CD8-positive, alpha-beta memory T cell (primary cell): ENCODE measurements at places on chromosomes 5 and 9. TPM values are rescaled to one million over a fixed set of nuclear protein-coding genes. Genes with fewer than 3 reads are reported as not detected.
A peak's percentile ranks its signal among the peaks of the same experiment; 100 is the strongest.

GRCh38 chr5:169577951-169578350 lies 5.6 kb upstream of the SPDL1 start:
- no peaks in the 10 kb centered on the region for H3K36me3 ChIP-seq
- no peak overlapping the region for H3K4me3 ChIP-seq
- DNase-seq: no peak
- H3K4me1 ChIP-seq: peaks cover 3% of the 10 kb centered on the region
- H3K27ac ChIP-seq: no peak overlapping the region

DNA sequence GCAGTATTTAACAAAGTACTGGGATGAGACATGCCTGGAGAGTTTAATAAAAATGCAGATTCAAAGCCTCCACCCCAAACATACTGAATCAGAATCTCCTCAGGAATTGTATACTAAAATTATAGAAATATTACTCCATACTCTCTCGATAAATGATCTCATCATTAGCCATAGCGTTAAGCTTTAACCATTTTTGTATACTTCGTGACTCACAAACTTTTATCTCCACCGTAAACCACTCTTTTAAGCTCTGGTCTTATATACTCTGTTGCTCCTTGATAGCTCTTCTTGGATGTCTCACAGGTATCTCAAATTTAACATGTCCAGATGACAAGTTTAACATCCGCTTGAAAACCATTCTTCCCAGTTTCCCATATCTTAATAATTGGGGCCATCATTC lies 327.8 kb downstream of the ADGRV1 start:
- no peaks in the 10 kb centered on the region for H3K27me3 ChIP-seq
- H3K36me3 ChIP-seq: no peaks in the 10 kb centered on the region
- H3K27ac ChIP-seq: no peak overlapping the region

GRCh38 chr5:145666591-145666990 lies 168.6 kb downstream of the PRELID2 start:
- H3K4me3 ChIP-seq: no peak overlapping the region
- H3K27me3 ChIP-seq: no peaks in the 10 kb centered on the region
- no peaks in the 10 kb centered on the region for H3K4me1 ChIP-seq
- DNase-seq: no peak
- no peak overlapping the region for H3K27ac ChIP-seq

GRCh38 chr5:136768457-136768856 lies 403.1 kb upstream of the TRPC7 start:
- no peaks in the 10 kb centered on the region for H3K4me1 ChIP-seq
- no peak for DNase-seq
- no peak overlapping the region for H3K4me3 ChIP-seq

DNA sequence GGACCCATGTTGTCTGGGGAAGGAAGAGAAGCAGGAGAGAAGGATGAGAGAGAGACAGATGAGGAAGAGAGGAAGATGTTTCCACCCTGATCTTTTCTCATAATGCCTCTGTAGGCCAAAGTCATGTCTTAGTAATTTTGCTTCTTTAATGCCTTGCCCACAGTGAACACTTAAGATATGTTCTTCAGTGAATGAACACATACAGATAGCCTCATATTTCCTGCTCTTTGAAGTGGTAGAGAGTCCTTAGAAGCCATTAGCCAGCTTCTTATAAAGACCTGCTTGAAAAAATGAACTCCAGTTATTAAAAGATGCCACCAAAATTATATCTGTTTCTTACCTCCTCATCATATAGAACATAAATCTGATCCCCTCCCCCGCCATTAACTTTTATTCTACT lies 244.4 kb downstream of the CD180 start:
- H3K27ac ChIP-seq: no peak overlapping the region
- H3K4me1 ChIP-seq: no peaks in the 10 kb centered on the region
- no peak for DNase-seq
- no peaks in the 10 kb centered on the region for H3K27me3 ChIP-seq
- no peaks in the 10 kb centered on the region for H3K36me3 ChIP-seq

DNA sequence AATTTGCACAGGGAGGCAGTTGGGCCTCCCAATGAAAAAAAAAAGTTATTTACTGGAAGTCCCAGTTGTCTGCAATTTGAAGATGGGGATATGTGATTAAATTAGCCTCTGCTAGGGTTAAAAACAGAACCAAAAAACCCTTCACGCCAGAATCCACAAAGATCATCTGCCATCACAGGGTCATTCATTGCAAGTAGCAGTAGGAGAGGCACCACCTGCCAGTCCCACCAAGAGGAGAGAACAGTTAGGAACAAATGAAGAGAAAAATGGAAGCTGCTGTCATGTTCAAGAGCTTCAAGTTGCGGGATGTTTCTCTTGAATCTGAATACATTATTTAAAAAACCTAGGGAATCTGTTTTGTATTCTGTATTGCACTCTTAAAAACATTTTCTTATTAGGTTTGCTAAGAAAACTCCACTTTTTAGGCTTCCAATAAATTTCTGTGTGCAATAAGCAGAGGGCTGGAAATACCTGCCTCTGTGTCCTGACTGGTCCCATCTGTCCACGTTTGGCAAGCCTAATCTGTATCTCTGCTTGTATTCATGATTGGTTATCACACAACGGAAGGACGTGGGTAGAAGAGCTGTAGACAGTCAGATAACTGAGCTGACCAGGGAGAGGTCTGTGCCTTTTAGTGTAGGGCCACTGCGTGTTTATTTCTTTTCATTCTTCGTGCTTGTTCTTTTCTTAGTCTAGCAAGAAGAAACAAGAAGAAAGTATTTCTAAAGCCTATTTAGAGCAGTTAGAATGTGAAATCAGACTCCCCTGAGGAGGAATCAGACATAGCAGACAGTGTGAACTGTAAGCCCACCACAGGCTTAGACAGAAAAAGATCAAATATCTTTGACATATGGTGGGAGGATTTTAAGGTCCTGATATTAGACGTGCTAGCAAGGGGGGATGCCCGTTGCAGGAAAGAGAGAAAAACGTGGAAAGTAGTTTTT lies 630.6 kb upstream of the SEMA6A start:
- H3K27ac ChIP-seq: no peak overlapping the region
- no peaks in the 10 kb centered on the region for H3K36me3 ChIP-seq
- H3K4me1 ChIP-seq: no peaks in the 10 kb centered on the region
- H3K27me3 ChIP-seq: no peaks in the 10 kb centered on the region
- no peak for DNase-seq

GRCh38 chr9:100217536-100217935 lies 118.5 kb downstream of the INVS start:
- H3K4me3 ChIP-seq: no peak overlapping the region
- DNase-seq: no peak
- no peaks in the 10 kb centered on the region for H3K36me3 ChIP-seq
- H3K27me3 ChIP-seq: no peaks in the 10 kb centered on the region

GRCh38 chr9:91181541-91181940 lies 180.2 kb downstream of the AUH start:
- peaks cover 13% of the 10 kb centered on the region for H3K4me1 ChIP-seq
- no peaks in the 10 kb centered on the region for H3K27me3 ChIP-seq
- H3K36me3 ChIP-seq: no peaks in the 10 kb centered on the region
- no peak overlapping the region for H3K27ac ChIP-seq
- H3K4me3 ChIP-seq: no peak overlapping the region

DNA sequence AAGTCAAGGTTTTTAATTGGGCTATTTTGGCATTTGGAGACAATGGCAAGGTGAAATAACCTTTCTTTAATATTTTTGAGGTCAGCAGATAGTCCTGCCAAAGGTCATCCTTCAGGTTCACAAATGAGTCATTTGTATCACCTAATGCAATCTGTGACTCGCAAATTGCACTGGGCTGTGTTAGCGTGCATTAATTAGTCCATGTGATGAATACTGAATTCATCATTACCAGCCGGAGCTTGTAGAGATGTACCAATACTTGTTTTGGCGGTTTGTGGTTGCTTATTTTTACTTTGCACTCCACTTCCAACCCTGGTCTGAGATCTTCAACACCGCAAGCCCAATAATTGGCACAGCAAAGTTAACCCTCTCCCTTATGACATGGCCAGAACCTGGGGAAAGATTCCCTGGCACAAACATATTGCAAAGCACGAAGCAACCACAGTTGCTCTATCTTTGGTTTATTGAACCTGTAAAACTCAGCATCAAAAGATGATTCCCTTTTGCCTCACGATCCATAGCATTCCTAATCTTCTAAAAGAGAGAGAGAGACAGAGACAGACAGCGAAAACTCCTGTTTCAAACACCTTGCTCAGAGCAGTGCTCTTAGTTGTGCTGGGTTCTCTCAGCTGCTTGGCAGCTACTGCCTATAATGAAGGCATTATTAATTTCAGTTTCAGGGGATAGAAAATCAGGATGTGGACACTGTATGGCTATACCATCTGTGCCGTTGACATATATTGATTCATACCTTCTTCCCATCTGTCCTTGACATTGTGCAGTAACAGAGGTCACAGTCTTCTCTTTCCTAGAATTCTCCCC lies 178.1 kb downstream of the EBF1 start:
- H3K27ac ChIP-seq: no peak overlapping the region
- no peaks in the 10 kb centered on the region for H3K27me3 ChIP-seq
- DNase-seq: no peak
- no peak overlapping the region for H3K4me3 ChIP-seq
- no peaks in the 10 kb centered on the region for H3K4me1 ChIP-seq
- no peaks in the 10 kb centered on the region for H3K36me3 ChIP-seq

DNA sequence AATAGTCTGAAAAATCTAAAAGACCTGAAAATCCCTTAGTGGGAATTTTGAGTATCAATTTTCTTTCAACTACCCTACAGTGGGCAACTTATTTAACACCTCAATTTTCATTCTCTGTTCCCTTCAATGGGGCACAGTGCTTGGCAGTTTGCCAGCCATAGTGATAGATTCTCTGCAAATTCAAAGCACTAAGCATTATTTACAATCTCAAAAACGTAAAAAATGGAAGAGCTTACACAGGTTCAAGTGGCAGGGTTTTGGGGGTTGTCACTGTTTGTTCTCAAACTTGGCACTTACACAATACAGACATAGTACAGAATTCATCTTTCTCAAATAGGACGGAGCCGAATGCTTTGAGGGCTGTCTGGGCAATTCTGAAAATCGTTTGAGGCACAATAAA lies 515.0 kb downstream of the EFNA5 start:
- no peak for DNase-seq
- H3K36me3 ChIP-seq: no peaks in the 10 kb centered on the region
- H3K27ac ChIP-seq: no peak overlapping the region
- H3K4me3 ChIP-seq: no peak overlapping the region
- H3K4me1 ChIP-seq: no peaks in the 10 kb centered on the region
- H3K27me3 ChIP-seq: no peaks in the 10 kb centered on the region

GRCh38 chr9:99155736-99156135 lies 50.8 kb downstream of the TGFBR1 start:
- no peak overlapping the region for H3K4me3 ChIP-seq
- peaks cover 6% of the 10 kb centered on the region for H3K4me1 ChIP-seq
- no peaks in the 10 kb centered on the region for H3K27me3 ChIP-seq
- DNase-seq: no peak
- no peak overlapping the region for H3K27ac ChIP-seq

DNA sequence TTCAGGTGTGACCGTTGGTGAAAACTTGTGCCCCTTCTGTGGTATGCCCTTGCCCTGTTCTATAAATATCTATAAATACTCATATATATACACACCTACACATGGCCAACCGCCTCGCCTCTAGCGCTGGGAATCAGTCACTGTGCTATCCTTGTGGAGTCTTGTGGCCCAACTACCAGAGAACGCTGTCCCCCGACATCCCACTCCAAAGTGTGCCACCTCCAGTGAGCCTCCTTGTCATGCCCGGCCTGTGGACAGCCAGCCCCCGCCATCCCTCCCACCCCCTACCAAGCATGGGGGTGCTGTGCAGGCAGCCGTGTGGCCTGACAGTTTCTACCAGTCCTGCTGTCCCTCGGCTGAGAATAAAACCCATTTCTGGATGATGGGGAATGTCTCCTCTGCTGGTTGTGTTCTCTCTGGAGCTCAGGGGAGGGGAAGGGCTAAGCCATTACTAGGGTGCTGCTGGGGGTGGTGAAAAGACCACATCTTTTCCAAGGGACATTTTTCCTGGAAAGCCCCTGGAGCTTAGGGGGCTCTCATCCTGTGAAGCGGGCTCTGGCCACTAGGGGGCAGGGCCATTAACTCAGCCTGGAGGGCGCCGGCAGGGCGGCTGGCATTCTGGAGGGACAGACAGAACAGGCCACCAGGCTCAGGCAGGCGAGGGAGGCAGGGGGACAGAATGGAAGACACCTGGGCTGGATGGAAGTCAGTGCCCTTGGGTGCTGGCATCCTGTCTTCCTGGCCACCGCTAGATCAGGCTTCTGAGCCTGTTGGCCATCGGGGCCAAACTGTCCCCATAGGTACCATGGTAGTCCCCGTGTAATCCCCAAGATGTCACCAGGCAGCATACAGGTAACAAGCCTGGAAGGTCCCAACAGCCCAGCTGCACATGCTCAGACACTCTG lies 20.7 kb downstream of the GOLGA2 start:
- no peaks in the 10 kb centered on the region for H3K27me3 ChIP-seq
- H3K4me1 ChIP-seq: peaks cover 14% of the 10 kb centered on the region
- DNase-seq: peak; percentile 70
- H3K27ac ChIP-seq: no peak overlapping the region
- H3K36me3 ChIP-seq: peaks cover 5% of the 10 kb centered on the region
- H3K4me3 ChIP-seq: no peak overlapping the region

GRCh38 chr9:89309166-89309565 lies 1.8 kb upstream of the CKS2 start:
- peaks cover 30% of the 10 kb centered on the region for H3K4me1 ChIP-seq
- peak overlapping the region; percentile 99 for H3K27ac ChIP-seq
- no peak for DNase-seq
- H3K36me3 ChIP-seq: no peaks in the 10 kb centered on the region
- no peak overlapping the region for H3K4me3 ChIP-seq

DNA sequence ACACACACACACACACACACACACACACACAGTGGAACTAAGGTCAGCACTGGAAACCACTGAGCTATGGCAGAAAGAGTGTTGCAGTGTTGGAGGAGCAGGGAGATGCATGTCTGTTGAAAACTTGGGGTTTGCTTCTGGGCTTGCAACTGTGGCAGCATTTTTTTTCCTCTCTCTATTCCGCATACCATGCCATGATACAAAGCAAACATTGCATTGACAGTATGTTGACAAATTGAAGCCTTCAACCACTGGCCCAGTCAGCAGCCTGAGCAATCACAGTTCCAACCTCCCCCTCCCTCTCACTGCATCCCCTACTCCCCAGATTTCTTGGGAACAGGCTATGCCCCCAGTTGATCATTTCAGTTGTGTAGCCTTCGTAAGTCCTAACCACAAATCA lies 478.1 kb upstream of the WWC1 start:
- H3K27me3 ChIP-seq: no peaks in the 10 kb centered on the region
- no peak overlapping the region for H3K4me3 ChIP-seq
- H3K36me3 ChIP-seq: no peaks in the 10 kb centered on the region
- no peaks in the 10 kb centered on the region for H3K4me1 ChIP-seq

- peaks cover 4% of the 10 kb centered on the region for H3K4me1 ChIP-seq
- no peak overlapping the region for H3K27ac ChIP-seq
- H3K4me3 ChIP-seq: no peak overlapping the region
- H3K27me3 ChIP-seq: peaks cover 8% of the 10 kb centered on the region
These were observed 2.9 kb upstream of the GPRIN1 start for GRCh38 chr5:176612855-176613254.

- no peak overlapping the region for H3K4me3 ChIP-seq
- H3K36me3 ChIP-seq: no peaks in the 10 kb centered on the region
- no peaks in the 10 kb centered on the region for H3K4me1 ChIP-seq
- DNase-seq: no peak
- no peaks in the 10 kb centered on the region for H3K27me3 ChIP-seq
- H3K27ac ChIP-seq: no peak overlapping the region
These were observed 22.4 kb upstream of the CAVIN4 start for GRCh38 chr9:100555471-100555870.

Gene CACNA1B
- polyA plus RNA-seq: not detected

Gene PCDHB5
- polyA plus RNA-seq: not detected

Gene RUSC2
- not detected for polyA plus RNA-seq

Gene TOPORS
- polyA plus RNA-seq: 26.1 TPM

Gene PRELID2
- 1.6 TPM for polyA plus RNA-seq

Gene CNTFR
- polyA plus RNA-seq: not detected

Gene SPATA31D1
- not detected for polyA plus RNA-seq
